C1 segment of cervical spinal cord (tissue), 14 donors: ENCODE measurements at places on chromosomes 13 and 19.

- DNase-seq: no peak
Observed at GRCh38 chr19:29622166-29623070, 16.3 kb downstream of the POP4 start.

GRCh38 chr13:67619351-67619994, 389.3 kb upstream of the PCDH9 start:
- DNase-seq: no peak

GRCh38 chr13:21235174-21235573, 58.7 kb downstream of the MRPL57 start:
- no peak for DNase-seq

DNA sequence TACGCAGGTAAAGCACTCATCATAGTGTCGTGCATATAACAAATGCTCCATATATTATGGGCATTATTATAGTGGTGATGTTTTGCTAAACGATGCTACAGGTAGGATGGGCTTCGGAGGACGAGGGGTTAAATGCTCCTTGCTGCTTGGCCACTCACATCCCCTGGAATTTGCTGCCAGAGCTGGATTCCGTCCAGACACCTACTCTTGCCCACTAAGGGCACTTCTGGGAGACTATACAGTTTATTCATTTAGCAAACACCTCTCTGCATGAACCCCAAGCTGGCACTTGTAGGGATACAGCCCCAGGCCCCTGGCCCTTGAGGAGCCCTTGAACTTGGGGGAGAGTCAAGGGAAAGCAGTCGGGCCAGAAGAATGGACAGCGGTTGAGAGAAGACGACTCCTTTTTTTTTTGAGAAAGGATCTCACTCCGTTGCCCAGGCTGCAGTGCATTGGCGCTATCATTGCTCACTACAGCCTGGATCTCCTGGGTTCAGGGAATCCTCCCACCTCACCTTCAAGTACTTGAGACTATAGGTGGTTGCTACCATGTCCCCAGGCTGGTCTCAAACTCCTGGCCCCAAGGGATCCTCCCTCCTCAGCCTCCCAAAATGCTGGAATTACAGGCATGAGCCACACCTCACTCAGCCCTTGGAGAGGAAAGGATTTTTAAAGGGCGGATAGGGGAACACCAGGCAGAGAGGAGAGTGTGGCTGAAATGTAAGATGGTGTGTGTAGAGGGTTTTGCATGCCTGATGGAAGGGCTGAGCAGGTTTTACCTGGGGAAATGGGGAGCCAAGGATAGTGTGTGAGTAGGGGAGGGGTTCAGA, 1.1 kb upstream of the MRPL34 start:
- no peak for DNase-seq

DNA sequence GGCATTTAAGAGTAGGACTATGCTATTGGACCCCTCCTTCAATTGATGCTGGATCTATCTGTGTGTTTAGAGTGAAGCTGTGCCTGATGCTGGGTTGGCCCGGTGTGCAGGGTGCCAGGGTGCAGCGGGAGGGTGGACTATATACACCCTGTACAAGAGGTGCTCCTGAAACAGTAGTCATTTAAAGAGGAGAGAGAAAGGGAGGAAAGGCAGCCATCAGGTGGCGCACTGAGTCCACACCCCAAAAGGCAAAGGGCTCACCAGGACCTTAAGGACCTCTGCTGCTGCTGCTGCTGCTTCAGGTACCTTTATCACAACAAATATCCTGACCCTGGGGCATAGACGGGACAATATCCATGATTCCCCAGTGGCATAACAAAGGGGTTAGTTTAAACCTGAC, 39.4 kb downstream of the ZNF136 start:
- DNase-seq: no peak

DNA sequence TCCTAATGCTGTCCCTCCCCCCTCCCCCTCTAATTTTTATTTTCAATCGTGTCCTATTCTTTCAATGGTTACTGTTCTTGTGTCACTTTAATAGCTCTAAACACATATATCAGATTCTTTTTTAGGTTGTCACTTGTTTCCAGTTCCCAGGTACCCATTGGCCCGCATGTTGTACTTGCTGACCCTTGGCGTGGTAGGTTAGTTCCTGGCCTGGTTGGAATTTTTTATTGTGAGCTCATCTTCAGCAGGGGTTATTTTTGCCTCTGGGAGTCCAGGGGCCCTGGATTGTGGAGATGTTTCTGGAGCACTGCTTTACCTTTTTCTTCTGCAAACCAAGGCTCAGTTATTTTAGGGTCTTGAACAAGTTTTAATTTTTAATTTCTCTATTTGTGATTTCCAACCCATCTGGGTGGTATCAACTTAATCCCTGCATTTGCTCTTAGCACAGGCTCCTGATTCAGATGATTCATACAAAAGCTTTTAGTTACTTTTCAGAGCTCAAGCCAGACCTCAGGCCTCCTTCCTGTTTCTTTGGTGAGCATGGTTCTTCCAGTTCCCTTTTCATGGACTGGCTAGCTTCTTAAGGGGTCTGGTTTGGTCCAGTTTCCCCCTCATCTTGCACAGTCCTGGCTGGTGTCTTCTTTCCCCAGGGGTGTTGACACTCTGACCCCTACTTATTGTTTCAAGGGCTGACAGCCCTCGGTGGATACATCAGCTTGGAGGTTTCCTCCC, 220.5 kb downstream of the TM9SF2 start:
- DNase-seq: no peak

- DNase-seq: no peak
Observed at GRCh38 chr13:29484236-29484635, 111.3 kb downstream of the SLC7A1 start.
